Fibroblast of pulmonary artery (primary cell): ENCODE measurements at places on chromosomes 12 and 14.

GRCh38 chr12:49846032-49846431 lies 3.1 kb upstream of the BCDIN3D start:
- DNase-seq = no peak

DNA sequence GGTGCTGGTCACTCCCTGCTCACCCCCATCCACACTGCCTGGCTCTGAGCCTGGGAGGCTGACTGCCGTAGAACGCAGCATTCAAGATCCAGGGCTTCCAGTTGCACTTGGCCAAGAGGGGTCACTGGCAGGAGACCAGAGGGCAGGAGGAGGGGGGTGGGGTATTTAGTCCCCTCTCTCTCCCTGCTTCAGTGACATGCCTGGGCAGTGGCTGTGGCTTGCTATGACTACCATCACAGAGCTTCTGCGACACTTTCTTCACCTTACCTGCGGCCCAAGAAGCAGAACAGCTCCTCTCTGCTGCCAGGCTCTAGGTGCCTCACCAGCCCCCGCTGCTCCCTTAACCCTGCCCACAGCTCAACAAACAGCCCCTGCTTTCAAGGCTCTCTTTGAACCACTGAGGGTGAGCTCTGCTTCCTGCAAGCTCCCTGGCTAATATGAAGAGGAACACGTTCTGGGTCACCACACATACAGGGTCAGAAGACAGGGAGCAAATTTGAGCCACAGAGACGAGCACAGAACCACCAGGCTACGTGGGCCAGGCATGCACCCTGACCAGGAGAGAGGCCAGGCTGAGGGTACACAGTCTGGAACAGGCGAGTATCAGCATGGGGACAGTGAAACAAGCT lies 55.7 kb downstream of the ITPK1 start:
- DNase-seq = no peak

DNA sequence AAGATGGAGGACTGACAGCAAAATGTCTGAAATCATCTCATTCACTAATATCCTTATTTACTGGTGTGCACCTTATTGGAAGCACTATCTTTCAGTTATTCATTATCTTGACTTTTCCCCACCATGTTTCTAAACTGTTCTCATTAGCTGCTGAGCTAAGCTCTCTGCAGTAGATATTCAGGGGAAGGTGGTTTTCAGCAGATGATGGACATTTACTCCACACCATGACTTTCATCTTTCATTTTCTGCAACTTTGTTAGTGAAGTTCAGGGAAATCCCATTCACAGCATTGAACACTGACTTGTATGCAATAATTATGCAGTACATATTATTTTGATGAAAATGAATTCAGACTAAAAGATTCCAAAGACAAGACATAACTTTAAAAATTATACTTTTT lies 373.6 kb upstream of the FLRT2 start:
- DNase-seq = no peak

DNA sequence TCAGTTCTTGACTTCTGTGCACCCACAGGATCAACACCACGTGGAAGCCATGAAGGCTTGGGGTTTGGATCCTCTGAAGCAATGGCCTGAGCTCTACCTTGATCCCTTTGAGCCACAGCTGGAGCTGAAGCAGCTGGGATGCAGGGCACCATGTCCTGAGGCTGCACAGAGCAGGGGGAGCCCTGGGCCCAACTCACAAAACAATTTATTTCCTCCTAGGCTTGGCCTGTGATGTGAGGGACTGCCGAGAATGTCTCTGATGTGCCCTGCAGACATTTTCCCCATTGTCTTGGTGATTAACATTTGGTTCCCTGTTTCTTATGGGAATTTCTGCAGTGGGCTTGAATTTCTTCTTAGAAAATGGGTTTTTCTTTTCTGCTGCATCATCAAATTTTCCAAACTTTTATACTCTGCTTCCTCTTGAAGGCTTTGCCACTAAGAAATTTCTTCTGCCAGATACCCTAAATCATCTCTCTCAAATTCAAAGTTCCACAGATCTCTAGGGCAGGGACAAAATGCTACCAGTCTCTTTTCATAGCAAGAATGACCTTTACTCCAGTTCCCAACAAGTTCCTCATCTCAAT lies 288.2 kb downstream of the CCDC59 start:
- no peak for DNase-seq

DNA sequence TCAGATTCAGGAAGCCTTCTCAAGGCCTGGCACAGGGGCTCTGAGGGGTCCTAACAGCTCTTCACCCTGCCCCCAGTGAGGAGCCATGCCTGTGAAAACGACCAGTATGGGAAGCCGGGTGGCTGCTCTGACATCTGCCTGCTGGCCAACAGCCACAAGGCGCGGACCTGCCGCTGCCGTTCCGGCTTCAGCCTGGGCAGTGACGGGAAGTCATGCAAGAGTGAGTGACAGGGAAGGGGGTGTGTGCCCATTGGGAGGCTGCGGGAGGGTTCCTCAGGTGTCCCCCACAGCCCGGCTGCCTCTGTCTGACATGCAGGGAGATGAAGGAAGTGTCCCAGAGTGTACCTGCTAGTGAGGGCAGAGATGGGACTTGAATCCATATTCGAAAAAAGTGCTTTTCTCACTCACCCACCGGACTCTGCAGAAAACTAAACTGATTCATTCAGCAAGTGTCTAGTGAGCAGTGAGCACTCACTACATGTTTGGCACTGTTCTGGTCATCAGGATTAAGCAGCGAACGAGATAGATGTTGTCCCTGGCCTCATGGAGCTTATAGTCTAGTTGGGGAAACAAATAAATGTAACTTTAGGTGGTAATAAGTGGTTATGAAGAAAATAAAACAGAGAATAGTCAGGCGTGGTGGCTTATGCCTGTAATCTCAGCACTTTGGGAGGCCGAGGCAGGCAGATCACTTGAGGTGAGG lies 9.4 kb upstream of the LRP1-AS start:
- no peak for DNase-seq

GRCh38 chr12:31528095-31528494 lies 62.8 kb downstream of the DENND5B start:
- no peak for DNase-seq

- peak; percentile 76 for DNase-seq
These were observed 67.2 kb upstream of the DIO2 start for GRCh38 chr14:80278293-80279023.

DNA sequence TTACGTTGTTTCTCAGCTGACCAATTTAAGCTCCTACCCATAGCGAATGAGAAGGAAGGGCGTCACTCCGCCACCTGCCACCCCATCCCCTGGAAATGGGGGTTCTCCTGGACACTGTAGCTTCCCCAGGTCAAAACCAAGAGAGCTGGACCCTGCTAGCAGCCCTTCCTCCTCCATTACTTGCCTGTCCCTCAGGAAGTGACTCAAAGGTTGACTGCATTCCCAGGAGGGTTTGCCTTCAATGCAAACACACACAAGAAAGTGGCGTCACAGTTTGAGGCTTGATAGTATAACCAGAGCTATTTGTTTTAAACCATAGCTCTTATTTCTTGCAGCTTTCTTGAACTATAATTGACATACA lies 79.1 kb downstream of the KCNK13 start:
- DNase-seq = peak; percentile 48

GRCh38 chr12:64681200-64682052 lies 71.1 kb downstream of the RASSF3 start:
- no peak for DNase-seq

- no peak for DNase-seq
These were observed 7.4 kb upstream of the TUBA1B start for GRCh38 chr12:49138587-49138986.

DNA sequence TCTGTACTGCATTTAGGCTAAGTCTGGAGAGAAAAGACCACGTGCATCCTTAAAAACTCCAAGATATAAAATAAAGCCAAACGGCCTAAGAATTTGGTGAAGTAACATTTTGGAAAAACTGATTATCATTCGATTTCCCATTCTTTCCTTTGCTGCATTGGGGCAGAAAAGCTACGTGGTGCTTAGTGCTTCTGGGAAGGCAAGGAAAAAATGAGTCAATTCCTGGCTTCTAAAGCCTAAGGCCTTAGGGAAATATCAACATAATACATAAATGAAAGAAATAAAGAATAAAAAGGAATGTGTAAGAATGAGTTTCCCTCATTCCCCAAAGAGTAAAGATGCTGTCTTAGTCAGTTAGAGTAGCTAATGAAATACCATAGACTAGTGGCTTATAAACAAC lies 520.5 kb downstream of the GLT1D1 start:
- no peak for DNase-seq

- DNase-seq = no peak
These were observed 147.5 kb upstream of the LHX5 start for GRCh38 chr12:113619202-113619601.

- peak; percentile 14 for DNase-seq
These were observed 24.5 kb upstream of the KIF21A start for GRCh38 chr12:39467432-39467870.

GRCh38 chr14:74838166-74838565 lies 37.8 kb downstream of the PROX2 start:
- no peak for DNase-seq

DNA sequence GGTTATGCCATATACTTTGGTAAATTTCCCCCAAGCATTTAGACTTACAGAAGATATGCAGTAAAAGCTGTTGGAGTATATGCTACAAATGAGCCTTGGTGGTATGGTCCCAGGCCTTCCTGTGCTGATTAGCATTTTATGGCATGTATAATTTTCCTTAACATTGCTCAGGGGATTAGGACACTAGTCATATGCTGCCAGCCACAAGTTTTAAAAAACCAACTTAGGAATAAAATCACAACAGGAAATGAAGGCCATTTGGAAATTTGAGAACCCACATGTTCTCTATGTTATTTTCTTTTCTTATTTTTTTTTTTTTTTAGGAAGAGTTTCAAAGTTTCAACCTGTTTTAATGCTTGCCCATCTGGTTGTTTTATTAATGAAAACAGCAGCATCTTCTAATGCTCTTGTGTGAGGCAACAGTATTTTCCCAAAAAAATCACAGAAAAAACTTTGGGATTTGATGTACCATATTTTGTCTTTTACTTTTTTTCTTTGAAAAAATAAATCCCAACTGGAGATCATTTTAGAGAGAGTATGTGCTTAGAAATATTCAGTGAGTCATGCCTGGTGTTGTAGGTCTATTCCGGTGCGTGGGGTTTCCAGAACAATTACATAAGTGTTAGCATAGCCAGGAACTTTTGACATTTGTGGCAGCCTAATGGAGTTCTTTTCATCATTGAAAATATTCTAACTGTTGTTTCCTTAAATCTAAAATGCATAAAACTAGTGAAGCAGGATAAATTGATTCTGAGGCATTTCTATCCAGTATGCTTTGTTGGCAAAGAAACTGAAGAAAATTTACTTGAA lies 21.7 kb upstream of the DUSP6 start:
- peak; percentile 91 for DNase-seq

- no peak for DNase-seq
These were observed 22.5 kb upstream of the FOXG1 start for GRCh38 chr14:28744126-28744525.

- DNase-seq = peak; percentile 69
These were observed 17.6 kb downstream of the DUSP6 start for GRCh38 chr12:89334548-89335169.

DNA sequence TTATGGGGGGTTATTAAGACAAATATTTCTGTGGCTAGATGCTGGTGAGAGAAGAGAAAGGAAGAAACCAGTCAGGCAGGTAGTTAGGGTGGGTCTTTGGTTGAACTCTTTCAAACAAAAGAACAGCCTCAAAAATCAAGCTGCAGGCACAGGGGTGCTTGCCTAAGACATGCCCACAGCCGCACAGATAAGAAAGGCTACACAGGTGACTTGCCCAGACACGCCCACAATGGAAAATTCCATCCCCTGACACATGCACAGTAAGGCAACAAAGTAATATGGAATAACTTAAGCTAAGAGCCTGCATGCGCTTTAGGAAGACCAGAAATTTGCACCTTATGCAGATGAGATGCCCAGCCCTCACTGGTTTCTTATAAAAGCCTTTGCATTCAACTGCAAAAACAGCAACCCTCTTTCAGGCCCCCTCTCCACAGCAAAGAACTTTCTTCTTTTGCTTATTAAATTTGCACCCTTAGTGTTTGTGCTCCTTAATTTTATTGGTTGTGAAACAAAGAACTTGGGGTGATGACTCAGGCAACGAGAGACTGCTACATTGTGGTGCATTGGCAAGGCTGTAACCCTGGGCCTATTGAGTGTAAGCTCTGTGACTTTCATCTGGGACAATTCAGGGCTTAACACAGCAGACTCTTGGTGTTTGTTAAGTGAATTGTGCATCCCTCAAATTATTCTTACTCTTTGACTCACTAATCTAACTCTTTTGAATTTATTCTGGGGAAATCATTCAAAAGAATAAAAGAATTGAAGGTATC lies 149.4 kb downstream of the RPAP3 start:
- DNase-seq = no peak

- no peak for DNase-seq
These were observed 163.0 kb downstream of the OTOGL start for GRCh38 chr12:80262346-80262745.

DNA sequence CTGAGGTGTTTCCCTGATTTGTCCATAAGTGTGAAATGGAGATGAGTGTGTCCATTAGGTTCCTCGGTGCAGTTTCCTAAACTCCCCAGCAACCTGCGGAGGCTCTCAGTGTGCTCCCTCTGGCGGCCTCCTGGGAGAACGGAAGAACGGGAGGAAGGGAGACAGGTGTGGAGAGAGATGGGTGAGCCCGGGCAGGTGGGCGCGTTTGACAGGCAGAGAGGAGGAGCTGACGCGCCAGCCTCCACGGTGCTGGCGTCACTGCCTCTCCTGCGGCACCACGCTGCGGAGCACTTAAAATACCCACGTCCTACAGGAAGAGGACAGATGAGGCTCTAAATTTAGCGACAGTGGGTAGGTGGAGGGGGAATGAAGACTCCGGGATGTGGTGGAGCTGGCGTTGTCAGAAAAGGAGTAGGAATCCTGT lies 26.8 kb upstream of the PEX5 start:
- peak; percentile 16 for DNase-seq

DNA sequence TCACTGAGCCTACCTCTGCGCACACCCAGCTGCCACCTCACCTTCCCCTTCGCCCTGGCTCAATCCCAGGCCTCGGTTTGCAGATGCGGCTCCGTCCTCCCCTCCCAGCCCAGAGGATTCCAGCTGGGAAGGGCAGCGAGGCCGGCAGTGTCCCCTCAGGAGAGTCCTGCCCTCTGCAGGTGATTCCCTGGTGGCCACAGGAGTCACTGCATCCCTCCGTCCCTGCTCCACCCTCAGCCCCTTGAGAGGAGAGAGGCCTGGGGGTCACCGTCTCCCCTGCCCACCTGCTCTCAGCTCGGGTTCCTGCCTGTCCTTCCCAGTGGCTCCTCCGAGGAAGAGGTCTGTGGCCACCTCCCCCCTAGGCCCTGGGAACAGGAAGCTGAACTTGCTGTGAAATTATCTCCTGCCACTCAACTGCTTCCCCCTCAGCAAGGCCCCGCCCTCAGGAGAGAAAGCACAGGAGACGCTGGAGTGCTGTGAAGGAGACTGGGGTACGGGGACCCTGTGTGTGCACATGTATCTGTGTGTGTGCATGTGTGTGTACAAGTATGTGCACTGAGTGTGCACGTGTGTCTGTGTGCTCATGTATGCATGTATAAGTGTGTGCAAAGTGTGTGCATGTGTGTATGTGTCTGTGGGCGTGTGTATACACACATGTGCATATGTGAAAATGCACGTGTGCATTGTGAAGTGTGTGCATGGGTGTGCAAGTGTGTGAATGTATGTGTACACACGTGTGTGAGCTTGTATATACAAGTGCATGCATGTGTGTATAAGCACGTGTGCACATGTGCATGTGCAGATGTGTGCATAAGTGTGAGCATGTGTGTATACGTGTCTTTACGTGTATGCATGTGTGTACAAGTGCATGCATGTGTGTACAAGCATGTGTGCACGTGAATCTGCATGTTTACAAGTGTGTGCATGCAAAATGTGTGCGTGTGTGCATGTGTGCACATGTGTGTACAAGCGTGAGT lies 13.2 kb upstream of the GALNT9 start:
- no peak for DNase-seq
